ENCODE measurements at places on chromosomes 4 and X.
A peak's percentile ranks its signal among the peaks of the same experiment; 100 is the strongest.

GRCh38 chrX:721354-721753 lies 90.8 kb downstream of the SHOX start:
- DNase-seq, result no peak

GRCh38 chr4:103099691-103100392 lies at the start of gene BDH2:
Gene BDH2, minus strand, starts transcription at chr4:103099834. Its CDS starts 3,580 bp downstream, at chr4:103096254.
- DNase-seq, result peak; percentile 27

DNA sequence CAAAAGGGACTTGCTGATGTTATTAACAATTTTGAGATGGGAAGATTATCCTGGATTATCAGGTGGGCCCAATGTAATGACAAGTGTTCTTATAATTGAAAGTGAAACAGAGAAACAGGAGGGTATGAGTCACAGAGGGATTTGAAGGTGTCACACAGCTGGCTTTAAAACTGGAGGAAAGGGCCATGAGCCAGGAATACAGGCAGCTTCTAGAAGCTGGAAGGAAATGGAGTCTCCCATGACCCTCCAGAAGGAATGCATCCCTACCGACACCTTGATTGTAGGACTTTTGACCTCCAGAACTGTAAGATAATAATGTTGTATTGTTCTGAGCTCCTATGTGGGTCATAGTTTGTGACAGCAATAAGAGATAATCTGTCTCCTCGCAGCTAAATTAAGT lies 98.0 kb upstream of the STIM2 start:
- no peak for DNase-seq

- DNase-seq, result no peak
Measured at GRCh38 chrX:117985241-117985640, 131.4 kb downstream of the KLHL13 start.

DNA sequence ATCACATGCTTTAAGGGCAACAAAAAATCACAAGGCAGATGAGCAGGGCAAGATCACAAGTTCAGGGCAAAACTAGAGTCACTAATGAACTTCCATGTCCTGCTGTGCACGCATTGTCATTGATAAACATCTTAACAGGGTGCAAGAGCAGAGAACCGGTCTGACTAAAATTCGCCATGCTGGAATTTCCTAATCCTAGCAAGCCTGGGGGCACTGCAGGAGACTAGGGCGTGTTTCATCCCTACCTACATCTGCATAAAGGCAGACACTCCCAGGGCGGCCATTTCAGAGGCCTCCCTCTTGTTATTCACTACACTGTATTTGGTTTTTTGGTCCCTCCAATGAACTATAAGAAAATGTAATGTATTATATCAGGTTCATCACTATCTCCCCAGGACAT lies 203.6 kb downstream of the ARHGEF9 start:
- DNase-seq, result no peak

- DNase-seq, result no peak
Measured at GRCh38 chr4:119851649-119852048, 215.0 kb downstream of the MAD2L1 start.

GRCh38 chrX:78024349-78025059 lies 55.1 kb upstream of the PGAM4 start:
- DNase-seq, result peak; percentile 4

GRCh38 chr4:140719022-140719421 lies 37.2 kb downstream of the TBC1D9 start:
- no peak for DNase-seq

DNA sequence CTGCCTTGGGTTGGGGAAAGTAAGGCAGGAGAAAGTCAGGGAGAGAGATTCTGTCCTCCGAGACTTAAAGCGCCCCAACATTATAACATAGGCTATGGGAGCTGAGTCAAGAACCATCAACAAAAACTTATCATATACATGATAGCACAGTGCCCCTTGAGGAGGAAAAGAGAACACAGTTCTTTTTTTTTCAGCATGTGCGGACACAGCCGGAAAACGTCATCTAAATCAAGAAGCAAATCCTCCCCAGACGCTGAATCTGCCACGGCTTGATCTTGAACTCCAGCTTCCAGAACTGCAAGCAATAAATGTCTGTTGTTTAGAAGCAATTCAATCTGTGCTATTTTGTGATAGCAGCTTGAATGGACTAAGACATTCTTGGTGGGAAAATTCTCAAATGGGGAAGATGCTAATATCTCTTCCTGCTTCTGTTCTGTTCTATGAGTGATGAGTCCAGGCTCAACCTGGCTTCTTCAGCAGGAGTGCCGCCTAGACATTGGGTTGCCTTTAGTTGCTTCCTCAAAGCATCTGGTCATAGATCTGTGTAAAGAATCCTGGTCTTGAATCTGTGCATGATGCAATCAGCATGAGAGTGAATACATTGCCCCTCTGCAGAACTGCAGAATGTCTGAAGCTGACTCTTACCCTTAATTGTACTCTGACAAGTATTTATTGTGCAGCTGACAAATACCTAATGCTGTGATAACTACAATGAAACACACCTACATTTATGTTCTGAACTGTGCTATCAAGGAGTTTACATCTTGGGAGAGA lies 549.8 kb upstream of the PRKX start:
- DNase-seq, result no peak

DNA sequence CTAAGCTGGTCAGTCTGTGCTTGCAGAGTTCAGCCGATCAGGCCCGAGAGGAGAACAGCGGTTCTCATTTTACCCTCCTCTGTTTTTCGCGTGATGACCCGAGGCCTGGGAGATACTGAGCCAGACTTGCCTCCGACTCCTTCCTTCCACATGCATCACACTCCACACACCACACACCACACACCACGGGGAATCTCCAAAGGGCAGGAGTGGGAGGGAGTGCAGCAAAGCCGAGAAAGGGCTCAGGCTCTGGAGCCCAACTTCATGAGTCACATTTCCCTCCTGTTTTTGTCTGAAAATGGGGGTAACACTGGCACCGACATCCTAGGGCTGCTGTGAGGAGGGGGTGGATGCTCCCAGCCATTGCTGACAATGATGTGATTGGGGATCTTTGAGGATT lies 38.9 kb downstream of the TKTL1 start:
- no peak for DNase-seq

DNA sequence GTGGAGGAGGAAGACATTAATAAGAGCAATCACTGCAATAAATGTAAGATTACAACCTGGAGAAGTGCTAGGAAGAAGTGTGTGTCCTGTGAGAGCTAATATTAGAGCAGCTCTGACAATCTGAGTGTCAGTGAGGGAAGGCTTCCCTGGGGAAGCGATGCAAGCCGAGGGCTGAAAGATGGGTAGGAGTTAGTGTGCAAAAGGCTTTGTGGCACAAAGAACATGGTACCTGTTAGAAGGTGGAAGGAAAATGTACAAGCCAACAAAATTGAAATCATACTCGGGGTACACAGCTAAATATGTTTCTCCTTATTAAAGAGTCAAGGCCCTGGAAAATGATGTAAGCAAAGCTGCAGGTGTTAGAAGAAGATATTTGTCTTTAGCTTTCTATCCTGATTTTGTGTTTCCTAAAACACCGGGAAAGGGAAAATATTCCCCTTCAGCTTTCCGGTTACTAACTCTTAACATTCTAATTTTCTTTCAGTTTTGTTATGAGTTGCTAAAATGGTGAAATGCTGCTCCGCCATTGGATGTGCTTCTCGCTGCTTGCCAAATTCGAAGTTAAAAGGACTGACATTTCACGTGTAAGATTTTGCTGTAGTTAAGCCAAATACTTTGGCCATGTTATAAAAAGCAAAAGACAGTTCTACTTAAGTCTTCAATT lies 808 bp downstream of the THAP6 start:
- DNase-seq, result peak; percentile 3

DNA sequence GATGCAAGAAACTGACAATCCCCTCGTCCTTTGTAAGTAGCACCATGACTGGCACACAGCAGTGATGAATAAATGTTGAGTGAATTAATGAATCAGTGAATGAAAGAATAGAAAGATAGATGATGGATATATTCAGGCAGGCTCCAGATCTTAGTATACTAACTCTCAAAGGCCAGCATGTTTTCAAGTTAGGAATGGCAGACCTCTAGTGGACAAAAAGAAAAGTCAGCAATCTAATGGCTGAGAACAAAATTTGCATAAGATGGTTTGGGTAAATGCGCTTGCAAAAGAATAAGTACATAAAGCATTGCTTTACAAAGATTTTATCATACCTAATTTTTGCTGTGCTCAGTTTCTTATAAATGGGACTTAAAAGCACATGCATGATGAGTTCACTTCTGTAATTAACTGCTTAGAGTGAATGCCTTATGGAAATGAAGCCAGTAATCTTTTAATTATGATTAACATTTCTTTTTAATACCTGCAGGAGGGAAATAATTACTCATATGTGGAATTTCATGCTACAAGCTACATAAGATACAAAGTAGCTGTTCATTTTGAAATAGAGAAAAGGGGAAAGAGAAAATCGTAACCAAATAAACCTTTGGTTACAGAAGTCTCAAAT lies 126.9 kb upstream of the GPRIN3 start:
- DNase-seq, result no peak

DNA sequence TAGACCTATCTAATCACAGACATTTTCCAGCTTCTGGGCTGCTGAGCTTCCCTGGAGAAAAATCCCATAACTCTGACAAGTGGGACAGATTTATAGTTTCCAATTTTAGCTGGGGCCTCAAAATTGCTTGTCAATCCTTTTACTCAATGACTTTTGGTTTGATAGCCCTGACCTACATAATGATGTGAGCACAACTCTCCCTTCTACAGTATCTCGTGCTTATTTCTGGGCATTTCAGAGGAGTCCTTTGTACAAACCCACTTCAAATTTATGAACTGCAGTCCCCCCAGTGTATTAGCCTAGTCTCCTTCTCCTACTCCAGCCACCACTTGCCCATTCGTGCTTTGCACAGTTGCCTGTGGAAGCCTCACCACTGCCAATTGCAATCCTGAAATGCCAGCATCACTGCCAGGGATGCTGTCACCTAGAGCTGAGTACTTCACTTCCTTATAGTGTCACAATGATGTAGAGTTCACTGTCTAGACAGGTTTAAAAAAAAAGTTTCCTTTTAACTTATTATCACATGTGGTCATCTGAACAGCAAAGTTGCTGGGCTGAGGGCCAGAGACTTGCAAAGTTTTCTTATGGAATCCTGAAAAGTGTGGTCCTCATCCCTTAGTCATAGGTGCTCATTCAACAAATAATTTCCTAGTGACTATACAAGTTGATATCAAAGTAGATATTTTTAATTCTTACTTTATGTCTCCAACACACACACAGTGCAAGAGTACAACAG lies 21.2 kb downstream of the TRAM1L1 start:
- no peak for DNase-seq

GRCh38 chr4:6280365-6280996 lies 10.8 kb downstream of the WFS1 start:
- no peak for DNase-seq

GRCh38 chrX:128634754-128635153 lies 582.6 kb upstream of the ACTRT1 start:
- no peak for DNase-seq

DNA sequence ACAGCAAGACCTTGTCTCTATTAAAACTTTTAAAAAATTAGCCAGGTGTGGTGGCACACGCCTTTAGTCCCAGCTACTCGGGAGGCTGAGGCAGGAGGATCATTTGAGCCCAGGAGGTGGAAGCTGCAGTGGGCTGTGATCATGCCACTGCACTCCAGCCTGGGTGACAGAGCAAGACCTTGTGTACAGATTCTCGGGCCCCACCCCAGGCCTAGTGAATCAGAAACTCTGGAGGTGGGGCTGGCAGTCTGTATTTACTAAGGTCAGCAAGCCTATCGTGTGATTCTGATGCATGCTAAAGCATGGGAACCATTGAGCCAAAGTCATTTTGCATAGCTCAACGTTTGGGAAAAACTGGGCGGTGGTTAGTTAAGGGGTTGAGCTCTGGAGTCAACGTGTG lies 3.5 kb downstream of the S100G start:
- DNase-seq, result no peak

DNA sequence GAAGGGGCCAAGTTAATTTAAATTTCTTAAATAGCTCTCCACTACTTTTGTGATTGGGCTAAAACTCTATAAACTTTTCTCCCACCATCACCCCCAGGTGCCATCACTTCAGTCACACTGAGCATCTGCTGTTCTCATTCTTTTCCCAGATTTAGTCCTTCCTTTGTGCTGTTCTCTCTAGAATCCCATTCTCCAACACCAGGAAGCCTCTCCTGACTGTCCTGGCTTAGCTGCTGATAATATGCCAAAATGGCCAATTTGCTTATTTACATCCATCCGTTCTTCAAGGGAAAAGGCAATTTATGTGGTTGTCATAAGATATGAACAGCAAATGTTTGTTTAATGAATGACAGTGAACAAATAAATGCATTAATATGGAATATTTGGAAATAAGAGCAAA lies 44.1 kb downstream of the FGFBP1 start:
- DNase-seq, result no peak

DNA sequence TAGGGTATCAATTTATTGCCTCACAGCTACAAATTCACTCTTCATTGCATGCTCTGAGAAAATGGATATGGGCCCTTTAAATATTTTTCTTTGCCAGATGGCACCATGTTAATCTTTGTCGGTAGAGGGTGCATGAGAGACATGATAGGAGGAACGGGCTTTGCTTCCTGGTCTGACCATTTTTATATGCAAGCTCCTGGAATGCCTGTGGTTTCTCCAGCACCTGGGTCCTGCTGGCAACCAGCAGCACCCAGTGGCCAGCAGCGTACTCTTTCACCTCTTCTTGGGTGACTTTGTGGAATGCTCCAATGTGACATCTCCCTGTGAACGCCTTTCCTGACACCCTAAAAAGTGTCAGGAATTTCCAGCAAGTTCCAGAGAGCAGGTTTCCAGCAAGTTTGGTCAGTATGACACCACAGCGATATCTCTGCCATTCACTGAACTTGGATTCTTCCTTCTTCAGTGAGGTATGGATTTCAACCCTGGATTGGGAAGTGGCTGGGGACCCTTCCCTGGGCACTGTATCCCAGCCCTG lies 140.3 kb upstream of the PGRMC2 start:
- no peak for DNase-seq

DNA sequence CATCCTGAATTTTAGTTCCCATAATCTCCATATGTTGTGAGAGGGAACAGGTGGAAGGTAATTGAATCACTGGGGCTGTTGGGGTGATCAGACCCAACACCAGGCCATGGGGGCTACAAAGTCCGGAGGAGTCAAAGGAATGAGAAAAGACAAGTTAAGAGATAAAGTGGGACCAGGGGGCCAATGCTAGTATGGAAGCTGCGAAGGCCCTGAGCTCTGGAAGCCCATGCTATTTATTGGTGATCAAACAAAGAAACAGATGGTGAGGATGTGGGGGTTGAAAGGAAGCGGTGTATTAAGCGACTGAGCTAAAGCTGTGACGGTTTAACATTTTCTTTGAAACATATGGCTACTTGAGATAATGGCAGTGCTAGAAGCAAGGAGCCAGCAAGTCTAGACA lies 132.8 kb downstream of the PDGFC start:
- no peak for DNase-seq

- no peak for DNase-seq
Measured at GRCh38 chrX:40088299-40088625, 9.5 kb downstream of the BCOR start.

- no peak for DNase-seq
Measured at GRCh38 chrX:11066812-11067211, 44.3 kb upstream of the HCCS start.

GRCh38 chr4:30716681-30717207 lies 3.4 kb upstream of the PCDH7 start:
- no peak for DNase-seq

- no peak for DNase-seq
Measured at GRCh38 chrX:31266203-31267076, 194.6 kb upstream of the FTHL17 start.

- no peak for DNase-seq
Measured at GRCh38 chr4:105838082-105838481, 57.2 kb upstream of the NPNT start.

GRCh38 chrX:68995780-68996551 lies 167.1 kb downstream of the EFNB1 start:
- DNase-seq, result no peak
